ENCODE measurements at places on chromosomes 7 and 10.

DNA sequence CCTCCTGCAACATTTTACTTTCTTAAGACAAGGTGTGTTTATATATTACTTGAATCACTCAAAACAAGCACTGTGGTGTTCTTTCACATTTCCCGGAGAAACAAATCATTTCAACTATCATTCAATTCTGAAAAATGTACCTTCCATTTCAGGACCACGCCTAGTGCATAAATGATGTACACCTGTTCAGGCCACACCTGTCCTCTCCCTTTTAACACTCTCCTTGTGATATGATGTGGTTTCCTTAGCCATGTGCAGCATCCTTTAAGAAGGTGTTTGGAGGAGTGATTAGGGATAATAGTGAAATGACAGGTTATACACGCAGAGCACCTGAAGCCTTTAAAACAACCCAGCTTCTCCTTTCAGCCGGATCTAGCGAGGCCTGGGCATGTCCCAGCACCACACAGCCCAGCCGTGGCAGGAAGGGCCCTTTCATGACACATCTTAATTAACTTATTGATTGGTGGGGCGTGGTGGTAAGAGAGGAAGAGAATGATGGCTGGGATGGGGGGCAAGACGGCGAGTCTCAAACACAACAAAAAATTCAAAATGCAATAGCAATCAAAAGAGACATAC, 26.9 kb downstream of the ABLIM1 start:
- no peak for DNase-seq

DNA sequence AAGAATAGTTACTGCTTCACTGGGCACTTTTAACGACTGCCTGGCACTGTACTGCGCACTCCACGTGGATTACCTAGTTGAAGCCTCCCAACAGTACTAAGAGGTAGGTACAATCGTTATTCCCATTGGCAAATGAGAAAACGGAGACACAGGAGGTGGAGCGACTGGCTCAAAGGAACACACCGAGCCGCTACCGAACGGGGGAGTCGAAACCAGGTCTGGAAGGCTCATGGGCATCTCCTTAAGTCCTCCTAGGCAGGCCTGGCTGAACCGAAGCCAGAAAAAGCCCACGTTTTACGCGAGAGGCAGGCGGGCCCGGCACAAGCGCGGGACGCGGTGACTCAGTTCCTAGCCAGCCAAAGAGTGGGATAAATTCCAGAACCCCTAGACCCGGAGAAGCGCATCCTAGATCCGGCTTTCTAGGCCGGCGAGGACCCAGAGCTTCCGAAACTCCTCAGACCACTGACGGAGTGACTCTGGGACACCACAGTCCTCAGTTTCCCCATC, 472 bp downstream of the PDAP1 start:
- no peak for DNase-seq

GRCh38 chr7:100393233-100393905, 20.1 kb downstream of the PILRA start:
- DNase-seq = no peak

- no peak for DNase-seq
Measured at GRCh38 chr10:21041763-21042458, 144.8 kb upstream of the NEBL start.

GRCh38 chr7:90877201-90877600, 281.1 kb downstream of the CDK14 start:
- DNase-seq = no peak
